ENCODE measurements at places on chromosomes 7 and 10. TPM values are rescaled to one million over a fixed set of nuclear protein-coding genes. Genes with fewer than 3 reads are reported as not detected.

The AKR1C2 gene
- total RNA-seq, result 343 TPM

The HOXA10 gene
- 15.3 TPM for total RNA-seq

The HOXA5 gene
- total RNA-seq, result 10.4 TPM

- DNase-seq, result peak; percentile 72
Measured at GRCh38 chr7:67377939-67378862, 381.6 kb downstream of the TYW1 start.

DNA sequence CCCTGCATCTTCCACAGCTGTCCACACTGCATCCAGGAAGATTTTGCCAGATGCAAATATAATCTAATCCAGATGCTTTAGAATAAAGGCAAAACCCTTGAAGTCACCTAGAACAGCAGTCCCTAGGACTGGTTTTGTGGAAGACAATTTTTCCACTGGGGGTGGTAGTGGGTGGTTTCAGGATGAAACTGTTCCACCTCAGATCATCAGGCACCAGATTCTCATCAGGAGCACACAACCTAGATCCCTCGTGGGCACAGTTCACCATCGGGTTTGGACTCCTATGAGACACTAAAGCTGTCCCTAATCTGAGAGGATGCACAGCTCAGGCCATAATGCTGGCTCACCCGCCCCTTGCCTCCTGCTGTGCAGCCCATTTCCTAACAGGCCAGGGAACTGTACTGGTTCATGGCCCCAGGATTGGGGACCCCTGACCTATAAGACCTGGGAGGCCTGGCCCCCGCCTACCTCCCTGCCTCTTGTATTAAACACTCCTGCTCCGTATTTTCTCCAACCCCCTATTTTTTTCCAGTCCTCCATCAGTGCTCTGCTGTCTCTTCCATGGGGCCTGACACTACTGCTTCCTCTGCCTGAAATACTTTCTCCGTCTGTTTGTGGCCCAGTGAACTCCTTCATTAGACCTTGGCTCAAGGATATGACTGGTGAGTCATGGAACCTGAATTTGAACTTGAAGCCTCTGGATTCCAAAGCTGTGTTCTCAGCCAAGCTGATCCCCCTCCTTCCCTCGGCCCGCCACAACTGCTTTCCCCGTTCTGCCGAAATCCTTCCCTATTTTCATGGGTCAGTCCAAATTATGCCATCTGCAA is 79.9 kb upstream of the RHEB start:
- peak; percentile 45 for DNase-seq

DNA sequence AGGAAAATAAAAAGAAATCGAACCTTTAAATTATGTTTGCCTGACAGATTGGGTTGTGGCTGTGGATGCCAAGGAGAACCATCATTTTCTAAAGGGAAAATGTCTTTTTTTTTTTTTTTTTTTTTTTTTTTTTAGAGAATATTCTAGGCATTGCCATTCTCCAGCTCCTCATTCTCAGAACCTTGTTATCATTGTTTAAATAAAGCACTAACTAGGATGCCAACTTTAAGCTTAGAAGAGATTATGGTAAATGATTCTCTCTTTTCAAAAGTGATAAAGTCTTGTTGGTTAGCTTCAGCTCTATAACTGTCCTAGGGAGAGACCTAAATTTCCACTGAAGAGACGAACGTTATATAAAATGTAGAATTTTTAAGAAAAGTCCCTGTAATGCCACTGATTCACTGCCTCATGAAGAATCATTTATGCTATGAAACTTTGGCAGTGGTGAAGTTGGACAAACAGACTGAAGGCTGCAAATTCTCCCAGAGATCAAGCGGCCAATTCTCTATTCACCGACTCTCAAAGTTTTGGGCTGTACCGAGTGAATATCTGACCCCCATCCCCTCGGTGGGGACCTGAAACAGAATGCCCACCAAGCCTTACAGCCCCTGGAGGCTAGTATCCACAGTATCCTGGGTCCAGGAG is 207.9 kb upstream of the PITRM1 start:
- no peak for DNase-seq

DNA sequence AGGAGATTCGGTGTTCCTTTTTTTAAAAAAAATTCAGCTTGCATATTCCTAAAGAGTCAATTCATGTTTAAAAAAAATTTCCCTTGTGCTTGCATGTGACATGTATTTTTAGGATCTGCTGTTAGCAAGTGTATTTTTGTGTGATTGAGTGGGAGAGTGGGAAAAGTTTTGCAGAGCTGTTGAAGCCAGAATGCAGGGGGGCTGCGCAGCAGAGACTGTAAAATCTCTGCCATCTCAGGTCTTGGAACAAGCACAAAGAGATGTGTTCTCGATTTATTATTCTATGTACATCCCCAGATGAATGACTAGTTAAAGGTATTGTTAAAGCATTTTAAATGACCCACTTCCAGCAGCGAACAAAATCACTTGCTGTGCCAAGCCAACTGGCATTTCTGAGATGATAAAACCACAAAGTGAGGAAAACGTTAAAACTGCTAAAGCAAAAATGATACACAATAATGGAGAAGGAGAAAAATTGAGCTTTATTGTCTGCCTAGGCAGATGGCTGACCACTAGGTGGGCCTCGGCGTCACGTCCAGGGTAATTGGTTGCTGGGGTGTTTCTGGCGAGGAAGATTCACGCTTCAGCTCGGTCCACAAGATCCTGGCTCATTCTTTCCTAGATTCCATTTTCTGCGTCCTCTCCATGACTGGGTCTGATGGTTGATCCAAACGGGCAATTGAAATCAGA is 67.0 kb upstream of the ATRNL1 start:
- DNase-seq, result no peak

DNA sequence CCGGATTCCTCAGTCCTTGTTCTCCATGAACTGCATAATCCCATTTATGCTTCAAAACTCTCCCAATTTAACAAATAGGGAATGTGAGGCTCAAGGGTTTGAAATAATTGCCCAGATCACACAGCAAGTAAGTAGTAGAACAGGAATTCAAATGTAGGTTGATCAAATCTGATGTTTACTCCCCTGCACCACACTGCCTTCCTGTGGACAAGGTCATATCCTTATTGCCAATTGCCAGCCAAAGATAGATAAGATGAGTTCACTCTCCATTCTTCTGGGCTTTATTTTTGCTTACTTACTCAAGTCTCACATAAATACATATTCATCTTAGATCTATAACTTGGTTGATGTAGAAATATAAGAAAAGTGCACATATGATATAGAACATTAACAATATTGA is 435.2 kb upstream of the ETV1 start:
- DNase-seq, result no peak

GRCh38 chr7:137695942-137696341 is 150.8 kb downstream of the DGKI start:
- no peak for DNase-seq

DNA sequence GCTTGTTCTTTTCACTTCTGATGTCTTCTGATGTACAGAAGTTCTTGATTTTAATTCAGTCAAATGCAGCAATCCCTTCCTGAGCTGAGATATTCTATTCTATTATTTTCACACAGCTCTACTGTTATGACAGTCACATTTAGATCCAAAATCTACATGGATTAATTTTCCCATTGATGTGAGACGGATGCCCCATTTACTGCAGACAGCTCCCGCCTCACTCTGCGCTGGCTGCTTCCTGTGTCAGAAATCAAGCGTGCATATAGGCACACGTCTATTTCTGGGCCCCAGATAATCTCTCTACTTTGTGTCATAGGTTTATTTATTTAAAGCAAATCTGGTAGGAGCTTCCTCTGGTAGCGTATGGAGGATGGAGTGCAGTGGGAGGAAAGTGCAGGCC is 6.7 kb downstream of the BNIP3 start:
- no peak for DNase-seq

GRCh38 chr10:14660831-14661230 is 113.9 kb downstream of the FAM107B start:
- DNase-seq, result no peak

GRCh38 chr7:139245401-139245800 is 14.4 kb downstream of the UBN2 start:
- DNase-seq, result no peak
